ENCODE measurements at places on chromosomes 6 and 20.

GRCh38 chr6:355373-356208, 36.0 kb upstream of the IRF4 start:
- DNase-seq: no peak

DNA sequence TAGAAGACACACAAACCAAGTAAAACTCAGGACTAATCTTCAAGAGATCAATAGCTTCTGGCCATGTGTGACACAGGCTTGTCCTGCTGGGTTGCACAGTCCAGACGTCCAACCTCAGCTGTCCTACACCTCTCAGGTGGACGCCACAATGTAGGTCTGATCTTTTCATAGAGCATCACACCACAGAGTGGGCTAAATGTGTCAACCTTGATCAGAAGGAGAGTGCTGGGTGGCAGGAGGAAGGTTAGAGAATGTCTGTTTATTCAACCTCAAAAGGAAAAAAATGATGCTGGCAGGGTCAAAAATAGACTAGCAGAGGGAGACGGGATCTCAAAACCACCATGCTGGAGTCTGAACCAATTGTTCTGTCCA, 41.7 kb downstream of the GFOD1 start:
- no peak for DNase-seq

DNA sequence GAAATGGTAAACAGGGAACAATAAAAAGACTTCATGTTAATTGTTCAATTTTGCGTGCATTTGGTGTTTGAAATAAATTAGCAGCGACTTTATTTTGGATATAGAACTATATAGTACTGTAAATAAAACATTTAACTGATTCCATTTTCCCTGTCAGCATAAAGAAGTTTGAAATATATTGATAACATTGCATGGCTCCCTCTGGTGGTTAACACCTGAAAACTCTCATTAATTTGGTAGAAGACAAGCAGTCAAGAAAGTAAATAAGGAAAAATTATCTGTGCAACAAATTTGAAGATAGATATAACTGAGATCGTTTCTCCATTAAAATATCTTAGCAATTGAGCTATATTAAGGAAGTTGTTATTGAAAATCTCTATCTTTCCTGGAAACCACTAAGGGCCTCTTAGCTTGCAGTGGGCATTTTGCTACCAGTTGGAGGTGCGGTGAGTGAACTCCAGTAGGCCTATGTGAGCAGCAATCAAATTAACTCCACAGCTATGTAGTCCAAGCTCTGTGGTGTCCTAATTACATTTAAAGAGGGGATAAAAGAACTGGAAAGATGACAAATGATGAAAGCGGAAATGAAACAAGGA, 435.7 kb upstream of the FKBP1C start:
- DNase-seq: no peak

GRCh38 chr6:130848945-130849344, 21.7 kb downstream of the SMLR1 start:
- no peak for DNase-seq

DNA sequence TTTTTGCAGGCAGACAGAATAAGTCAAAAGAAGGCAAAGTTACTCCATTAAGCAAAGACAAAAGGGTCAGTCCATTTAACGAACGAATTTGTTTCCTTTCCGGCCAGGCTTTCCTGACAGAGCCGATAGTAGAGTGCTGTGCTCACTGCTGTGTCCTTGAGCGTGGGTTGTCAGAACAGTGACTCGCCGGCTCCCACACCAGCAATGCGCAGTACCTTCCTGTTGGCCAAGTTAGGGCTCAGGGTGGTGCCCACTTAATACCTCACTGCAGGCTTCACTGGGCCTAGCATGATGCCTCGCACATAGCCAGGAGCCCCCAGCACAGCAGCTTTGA, 294.7 kb downstream of the FOXC1 start:
- no peak for DNase-seq

- no peak for DNase-seq
Observed at GRCh38 chr6:67689329-67689728, 945.8 kb upstream of the ADGRB3 start.

DNA sequence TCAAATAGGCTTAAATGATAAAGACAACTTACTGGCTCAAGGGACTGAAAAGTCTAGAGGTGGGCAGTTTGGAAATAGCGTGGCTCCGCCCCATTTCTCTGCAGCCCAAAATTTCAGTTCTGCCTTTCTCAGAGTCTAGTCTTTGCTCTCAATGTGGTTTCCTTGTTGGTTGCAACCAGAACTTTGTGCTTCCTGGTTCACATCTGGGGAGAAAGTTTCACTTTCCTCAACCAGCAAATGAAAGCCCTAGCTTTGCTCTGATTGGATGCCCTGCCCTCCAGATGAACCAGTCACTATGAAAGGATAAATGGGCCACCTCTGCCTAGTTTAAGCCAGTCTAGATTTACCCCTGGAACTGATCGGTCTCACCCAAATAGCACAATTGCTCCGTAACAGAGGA, 14.9 kb downstream of the SYCP2L start:
- no peak for DNase-seq

DNA sequence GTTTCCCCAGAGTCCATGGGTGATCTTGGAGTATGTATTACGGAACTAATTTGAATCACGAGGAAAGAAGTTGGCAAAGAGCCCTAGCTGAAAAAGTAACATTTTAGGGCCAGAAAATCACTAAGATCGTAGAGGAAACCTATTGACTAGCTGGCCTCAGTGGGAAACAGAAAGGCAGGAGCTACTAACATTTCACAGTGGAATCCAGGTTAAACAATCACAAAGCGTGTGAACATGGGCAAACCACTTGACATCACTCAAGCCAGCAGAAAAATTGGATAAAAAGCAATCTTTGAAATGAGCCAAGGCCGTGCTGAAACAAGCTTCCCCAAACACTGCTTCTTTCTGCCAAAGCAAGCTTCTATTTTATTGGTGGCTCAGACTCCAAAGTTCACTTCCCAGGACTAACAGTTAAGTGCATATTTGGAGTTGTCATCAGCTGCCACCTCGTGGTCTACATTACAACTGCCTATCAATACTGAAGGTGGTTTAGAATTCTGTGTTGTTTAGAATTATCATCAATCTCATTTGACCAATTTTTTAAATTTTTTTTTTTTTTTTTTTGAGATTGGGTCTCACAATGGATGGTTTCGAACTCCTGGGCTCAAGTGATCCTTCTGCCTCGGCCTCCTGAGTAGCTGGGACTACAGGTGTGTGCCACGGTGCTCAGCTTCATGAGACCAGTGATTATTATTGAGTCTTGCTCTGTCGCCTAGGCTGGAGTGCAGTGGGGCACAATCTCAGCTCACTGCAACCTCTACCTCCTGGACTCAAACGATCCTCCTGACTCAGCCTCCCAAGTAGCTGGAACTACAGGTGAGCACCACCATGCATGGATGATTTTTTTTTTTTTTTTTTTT, 10.6 kb downstream of the RPS10 start:
- DNase-seq: no peak

DNA sequence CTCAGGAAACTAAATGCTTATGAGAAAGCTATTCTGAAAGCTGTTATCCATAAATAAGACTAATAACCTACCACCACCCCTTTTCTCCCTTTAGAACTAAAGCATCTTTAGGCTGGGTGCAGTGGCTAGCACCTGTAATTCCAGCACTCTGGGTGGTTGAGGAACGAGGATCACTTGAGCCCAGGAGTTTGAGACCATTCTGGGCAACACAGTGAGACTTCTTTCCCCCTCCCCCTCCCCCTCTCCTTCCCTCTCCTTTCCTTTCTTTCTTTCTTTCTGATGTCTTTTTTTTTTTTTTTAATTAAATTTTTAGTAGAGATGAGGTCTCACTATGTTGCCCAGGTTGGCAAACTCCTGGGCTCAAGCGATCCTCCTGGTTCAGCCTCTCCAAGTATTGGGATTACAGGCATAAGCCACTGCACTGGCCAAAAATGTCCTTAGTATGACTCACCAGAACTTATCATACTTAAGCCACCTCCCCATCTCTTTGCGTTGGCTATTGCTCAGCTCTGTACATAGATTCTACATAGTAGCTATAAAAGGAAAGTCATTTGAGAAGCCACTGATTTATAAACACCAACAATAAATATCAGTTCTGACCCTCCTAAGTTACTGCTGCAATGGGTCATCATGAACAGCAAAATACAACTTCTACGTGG, 54.8 kb upstream of the SPDEF start:
- no peak for DNase-seq

GRCh38 chr6:165301372-165302246, 7.8 kb downstream of the C6orf118 start:
- DNase-seq: no peak

DNA sequence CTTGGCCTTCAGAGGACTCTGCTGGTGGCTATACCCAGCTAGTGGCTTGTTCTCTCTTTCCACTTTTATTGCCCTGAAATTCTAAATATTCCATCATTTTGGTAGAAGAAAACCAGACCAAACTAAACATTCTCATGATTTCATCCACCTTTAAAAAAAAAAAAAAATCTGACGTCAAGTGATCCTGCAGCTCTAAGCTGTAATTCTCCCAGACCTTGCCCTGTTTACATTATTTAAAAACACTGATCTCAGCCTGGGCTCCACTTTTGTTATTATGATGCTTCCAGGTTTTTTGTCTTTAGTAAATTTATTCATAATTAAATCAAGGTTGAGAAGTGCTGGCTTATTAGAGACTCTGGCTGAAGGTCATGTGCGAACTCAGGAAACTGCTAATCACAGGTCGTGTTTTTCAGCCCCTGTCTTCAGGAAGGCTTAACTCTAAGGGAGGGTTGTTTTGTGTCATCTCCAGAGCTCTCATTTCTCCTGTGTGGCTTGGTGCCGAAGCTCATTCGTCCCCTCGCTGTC, 114.4 kb downstream of the MTHFD1L start:
- no peak for DNase-seq

GRCh38 chr20:57342829-57343228, 8.2 kb upstream of the RAE1 start:
- no peak for DNase-seq

DNA sequence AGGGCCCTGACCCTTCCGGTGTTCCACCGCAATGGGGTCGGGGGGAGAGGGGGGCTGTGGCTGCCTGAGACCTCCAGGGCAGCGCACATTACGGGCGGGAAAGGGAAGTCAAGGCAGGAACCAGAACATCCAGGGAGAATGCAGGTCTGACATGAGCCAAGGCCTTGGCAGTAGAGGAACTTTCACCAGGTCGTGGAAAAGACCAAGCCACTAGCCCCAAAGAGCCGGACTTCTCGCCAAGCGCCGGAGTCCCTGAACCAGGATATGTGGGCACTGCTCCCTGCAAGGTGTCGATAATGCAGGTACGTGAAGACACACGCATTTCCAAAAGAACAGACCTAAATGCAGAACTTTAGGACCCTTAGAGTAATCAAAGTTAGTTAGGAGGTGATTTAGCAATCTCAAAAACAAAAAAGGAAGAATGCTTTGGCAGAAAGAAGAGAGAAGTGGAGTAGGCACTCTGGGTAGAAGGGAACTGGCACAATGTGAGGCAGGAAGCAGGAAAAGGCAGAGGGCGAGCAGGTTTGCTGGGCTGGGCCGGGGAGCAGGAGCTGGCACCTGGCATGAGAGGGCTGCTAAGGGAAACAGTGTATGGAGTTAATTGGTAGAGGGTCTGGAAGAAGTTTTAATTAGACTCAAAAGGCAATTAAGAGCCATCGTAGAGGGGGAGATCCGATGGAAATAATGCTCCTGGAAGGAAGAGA, 14.3 kb downstream of the POU3F2 start:
- DNase-seq: no peak

GRCh38 chr6:15246666-15247499, 1.0 kb downstream of the JARID2 start:
- DNase-seq: no peak

GRCh38 chr20:46559685-46560440, 9.4 kb upstream of the OCSTAMP start:
- DNase-seq: no peak

DNA sequence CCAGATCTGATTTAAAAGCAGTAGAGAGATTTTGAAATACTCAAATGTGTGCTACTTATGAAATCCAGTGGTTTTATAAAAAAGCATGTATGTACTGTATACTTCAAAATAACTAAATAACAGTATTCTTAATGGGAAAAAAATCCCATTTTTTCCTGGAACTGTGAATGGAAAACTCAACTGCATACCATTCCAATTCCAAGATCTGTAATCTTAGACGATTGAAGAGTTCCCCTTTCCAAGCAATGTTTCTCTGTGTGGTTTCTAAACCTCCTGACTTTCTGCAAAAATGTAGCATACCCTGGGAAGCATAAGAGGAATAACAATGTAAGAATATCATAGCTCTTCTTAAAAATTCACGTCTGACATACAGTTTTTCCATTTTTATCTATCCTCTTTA, 40.3 kb upstream of the HIVEP2 start:
- no peak for DNase-seq

- DNase-seq: no peak
Observed at GRCh38 chr6:10520468-10520867, 683 bp upstream of the GCNT2 start.

- no peak for DNase-seq
Observed at GRCh38 chr20:45444050-45444449, 25.5 kb upstream of the WFDC2 start.

DNA sequence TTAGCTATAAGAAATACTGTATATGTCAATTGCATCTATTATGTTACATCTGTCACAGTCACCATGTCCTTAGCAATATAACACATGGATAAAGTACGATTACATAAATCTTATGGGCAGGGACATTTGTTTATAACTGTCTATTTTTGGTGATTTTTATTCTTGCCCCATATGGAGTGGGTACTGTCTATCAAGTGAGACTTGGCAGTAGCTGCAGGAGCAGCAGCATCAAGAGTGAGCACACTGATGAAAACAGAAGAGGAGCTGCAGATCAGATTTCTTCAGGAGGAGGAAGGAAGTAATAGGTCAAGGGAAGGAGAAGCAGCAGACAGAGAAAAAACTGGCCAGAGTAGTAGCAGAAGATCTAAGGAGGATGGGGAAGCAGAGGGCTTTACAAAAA, 516.7 kb downstream of the C6orf118 start:
- no peak for DNase-seq

GRCh38 chr6:145087034-145087433, 648.3 kb downstream of the EPM2A start:
- DNase-seq: no peak

DNA sequence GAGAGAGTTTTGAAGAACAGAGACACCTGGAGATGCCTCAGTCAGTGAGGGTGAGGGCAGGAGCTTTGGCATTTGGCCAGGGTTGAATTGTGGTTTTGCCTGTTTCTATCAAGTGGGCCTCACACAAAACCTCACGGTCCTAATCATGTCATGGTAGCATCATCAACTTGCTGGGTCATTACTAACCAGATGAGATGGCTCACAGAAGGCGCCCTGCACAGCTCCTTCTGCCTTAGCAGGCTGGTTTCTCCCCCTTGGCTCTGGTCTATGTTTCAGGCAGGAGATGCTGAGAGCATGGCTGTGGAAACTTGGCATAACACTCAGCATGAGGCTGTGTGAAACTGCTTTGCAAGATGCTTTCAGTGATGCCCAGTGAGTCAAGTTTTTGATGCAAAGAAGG, 99.3 kb downstream of the LRRC1 start:
- DNase-seq: peak; percentile 43

Data from activated CD8-positive, alpha-beta memory T cell treated with anti-CD3 and anti-CD28 coated beads for 48 hours (primary cell).